ENCODE measurements at places on chromosomes 13 and 19. TPM values are rescaled to one million over a fixed set of nuclear protein-coding genes. Genes with fewer than 3 reads are reported as not detected.

The PRR36 gene
- 0.11 TPM for total RNA-seq

The OR7A5 gene
- not detected for total RNA-seq

The S1PR5 gene
- not detected for total RNA-seq

The CEACAM6 gene
- 0.26 TPM for total RNA-seq

The ZNF296 gene
- total RNA-seq = 21.3 TPM

The CD79A gene
- 368 TPM for total RNA-seq

Measured in GM12878 (cell line).